ENCODE measurements at places on chromosomes 3 and 15.

- no peak for DNase-seq
Observed at GRCh38 chr3:31793821-31794220, 187.2 kb downstream of the OSBPL10 start.

DNA sequence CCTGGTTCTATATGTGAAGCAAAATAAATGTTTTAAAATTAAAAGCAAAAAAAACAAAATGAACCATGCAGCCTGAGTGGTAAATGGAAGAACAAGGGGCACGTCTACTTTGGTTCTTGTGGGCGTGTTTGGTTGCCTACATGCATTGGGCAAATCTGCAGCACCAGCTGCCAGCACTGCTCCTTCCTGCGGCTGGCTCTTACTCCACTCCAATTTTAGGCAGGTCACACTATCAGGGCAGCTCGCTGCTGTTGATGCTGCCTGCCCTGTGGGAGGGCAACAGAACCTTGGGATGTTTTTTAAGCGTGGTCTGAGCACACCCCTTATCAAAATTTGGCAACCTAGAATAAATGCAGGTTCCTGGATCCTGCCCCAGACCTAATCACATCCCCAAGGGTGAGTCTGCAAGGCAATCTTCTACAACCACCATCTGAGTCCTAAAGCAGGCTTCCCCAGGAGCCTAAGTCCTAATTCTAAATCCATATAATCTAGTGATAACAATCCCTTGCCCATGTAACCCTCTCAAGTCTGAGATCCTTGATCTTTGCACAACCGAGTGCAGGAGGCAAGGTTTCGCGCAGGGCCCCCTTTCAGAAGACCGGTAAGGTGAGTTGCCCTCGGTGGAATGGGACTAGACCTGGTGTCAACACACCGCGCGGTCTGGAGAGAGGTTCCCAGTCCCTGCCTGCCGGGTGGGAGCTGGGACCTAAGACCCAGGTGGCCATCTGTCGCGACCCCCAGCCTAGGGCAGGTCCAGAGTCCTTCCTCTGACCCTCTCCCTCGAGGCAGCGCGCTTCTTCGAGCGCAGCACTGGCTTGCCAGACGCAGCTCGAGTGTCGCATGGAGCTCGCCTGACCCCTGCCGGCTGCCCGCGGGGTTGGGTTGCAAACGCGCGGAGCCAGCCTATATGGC is 15.9 kb downstream of the IVD start:
- DNase-seq, result no peak

DNA sequence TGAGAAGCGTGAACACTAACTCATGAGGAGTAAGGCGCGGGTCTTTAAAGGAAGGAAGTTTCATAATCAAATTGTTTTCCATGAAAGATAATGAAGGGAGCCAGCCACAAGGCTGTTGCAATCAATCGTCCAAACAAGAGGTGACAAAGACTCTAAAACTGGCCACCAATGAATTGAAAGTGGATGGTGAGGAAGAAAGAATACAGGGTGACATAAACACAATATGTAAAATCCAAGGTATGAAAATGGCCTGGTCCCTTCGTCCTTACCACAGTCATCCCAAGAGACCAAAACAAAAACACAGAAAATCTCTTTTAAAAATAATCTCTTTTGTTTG is 12.0 kb downstream of the CD86 start:
- no peak for DNase-seq

DNA sequence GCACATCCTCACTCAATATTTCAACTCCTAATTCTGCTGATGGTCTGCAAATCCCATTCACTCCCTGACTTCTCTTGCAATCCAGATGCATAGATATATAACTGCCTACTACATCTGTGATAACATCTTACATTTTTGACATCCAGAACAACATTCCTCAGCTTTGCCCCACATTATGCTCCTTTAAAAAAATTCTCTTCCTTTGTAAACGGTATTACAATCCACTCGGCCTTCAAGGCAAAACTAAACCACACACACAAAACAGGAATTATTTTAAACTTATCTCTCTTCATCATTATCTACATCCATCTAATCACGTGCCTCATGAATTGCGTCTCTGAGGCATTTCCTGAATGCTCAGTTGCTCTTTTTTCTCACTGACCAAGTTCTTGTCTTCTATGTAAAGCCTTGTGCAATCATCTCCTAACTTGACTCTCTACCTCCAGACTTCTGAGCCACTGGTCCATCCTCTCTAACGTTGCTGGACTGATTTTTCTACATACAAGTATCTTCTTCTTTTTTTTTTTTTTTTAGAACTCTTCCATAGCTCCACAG is 117.0 kb downstream of the SATB1 start:
- no peak for DNase-seq

GRCh38 chr3:138222131-138222941 is 35.2 kb downstream of the ARMC8 start:
- no peak for DNase-seq

DNA sequence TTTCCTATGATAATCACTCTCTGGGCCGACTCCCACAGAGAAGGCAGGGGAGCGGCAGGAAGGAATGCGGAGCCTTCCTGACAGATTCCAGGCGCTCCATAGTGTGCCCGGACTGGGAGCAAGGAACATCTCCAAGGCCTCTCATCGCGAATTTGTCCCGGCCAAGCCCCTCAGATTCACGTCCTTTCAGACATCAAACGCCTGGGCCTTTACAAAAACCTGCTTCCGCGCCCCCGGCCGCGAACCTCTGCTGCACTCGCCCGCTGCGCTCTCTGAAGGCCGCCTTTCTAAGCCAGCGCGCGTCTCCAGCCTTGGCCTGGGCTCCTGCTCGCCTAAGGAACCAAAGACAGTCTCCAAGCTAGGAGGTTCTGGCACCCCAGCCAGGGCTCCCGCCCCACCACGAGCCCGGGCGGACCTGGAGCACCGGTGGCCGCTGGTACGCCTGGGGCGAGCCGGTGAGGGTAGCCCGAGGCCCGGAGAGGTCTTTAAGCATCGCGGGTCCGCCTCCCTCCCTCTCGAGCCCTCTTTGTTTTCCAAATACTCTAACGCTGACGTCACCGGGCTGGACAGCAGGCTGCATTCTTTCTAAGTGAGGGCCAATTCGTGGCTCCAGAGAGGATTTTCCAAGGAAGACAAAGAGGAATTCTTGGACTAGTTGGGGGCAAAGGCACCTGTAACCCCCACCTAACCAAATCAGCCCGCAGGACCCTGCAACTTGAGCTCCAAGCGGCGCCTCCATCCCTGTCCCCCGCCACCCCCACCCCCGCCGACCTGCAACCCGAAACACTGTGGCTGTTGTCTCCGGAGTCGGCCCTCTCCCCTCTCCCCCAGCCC is 759 bp downstream of the AMOTL2 start:
- peak; percentile 86 for DNase-seq

- no peak for DNase-seq
Observed at GRCh38 chr3:25527801-25528200, 99.7 kb downstream of the RARB start.

DNA sequence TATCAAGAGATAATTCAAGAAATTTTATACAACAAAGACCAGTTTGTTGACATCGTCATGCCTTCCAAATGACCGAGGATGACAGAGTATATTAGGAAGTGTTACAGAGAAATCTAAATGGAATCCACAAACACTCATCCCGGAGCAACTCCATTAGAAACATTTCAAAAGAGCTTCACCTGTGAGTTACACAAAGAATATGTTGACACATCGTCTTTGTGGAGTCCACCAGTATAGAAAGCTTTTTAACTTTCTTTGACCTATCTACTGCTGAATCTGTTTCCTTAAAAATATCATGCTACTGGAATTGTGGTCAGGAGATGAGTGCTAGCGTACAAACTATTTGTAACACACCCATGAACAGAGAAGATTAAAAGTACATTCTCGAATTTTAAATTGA is 130.4 kb downstream of the SUCLG2 start:
- no peak for DNase-seq

DNA sequence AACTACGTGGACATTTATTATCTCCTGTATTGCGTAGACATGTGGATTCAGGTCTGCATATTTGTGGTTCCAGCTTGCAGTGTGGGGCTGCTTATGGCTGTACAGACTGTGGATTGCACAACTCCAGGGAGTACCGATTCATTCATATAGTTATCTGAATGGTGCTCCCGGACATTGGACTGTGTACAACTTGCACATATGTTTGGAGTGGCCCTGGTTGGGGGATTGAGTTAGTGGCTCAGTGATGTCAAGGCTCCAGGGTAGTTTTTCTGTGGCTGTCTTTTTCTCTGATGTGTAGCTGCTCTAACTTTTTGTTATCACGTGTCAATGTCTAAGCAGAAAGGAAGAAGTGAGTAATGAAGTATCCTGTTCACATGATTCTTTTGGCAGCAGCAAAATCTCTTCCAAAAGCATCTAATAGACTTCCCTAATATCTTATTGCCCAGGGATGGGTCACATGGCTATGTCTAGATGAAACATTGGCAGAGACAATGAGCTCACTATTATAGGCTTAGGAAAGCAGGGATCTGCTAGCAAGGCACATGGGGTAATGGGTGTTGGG is 15.8 kb downstream of the ST3GAL6 start:
- no peak for DNase-seq

DNA sequence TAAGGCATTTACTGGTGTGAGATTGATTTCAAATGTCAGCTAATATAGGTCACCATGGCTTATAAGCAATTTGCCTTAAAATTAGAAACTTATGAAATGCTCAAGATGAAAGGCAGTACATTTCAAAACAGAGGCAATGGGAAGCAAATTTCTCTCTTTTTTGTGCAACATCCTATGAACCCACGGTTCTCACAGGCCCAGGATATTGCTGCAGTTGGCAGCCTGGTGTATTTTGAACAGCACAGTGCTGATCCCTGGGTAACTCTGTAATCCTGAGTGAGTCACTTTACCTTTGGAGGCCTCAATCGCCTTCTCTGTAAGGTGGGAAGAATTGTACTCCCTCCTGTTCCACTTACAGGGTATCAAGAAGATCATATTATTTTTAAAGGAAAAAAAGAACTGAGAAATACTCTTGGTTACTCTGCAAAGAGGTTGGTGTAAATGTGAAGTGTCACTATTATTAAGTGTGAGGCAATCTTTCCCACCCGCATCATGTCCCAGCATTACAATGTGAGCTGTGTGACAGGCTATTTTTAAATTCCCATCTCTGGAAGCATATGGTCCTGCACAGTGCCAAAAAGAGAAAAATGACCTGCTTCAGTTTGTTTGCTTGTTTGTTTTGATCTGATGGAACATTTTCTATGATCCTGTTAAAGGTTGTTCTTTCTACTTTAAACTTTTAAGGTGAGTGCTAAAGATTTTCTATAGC is 190.1 kb upstream of the LPP start:
- DNase-seq, result no peak

- peak; percentile 39 for DNase-seq
Observed at GRCh38 chr15:69299943-69300588, 1.4 kb downstream of the PAQR5 start.

DNA sequence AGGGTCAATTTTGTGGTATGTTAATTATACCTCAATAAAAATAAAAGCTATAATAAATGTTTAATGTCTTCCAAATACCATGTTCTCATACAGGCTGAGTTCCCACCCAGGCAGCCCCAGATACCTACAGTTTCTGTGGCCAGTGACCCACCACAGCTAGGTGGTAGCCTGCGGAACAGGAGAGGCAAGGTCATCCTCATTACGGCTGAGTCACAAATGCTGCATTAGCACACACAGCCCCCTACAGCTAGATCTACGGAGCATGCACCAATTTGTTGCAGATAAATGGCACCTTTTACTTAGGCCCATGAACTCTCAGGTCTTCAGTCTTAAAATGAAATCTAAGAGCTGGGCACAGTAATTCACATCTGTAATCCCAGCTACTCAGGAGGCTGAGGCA is 5.1 kb downstream of the SPATA12 start:
- no peak for DNase-seq

- DNase-seq, result peak; percentile 53
Observed at GRCh38 chr15:76200641-76201105, 110.6 kb downstream of the ETFA start.

DNA sequence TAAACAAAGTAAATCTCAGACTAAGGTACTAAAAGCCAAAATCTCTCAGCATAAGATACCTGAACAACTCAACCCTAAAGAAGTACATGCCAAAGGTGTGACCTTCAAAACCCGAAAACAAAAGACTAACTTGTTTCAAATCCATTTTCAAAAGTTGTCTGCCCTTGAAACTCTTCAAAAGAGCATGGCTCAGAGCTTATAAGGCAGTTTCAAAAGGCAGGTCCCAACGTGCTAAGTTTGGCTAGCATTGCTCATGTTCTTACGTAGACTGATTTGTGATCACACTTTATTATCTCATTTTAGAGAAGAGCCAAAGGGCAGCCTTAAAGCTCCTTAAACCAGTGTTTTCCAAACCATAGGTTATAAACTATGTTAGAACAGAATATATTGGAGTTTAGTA is 112.2 kb downstream of the FEZF2 start:
- no peak for DNase-seq

DNA sequence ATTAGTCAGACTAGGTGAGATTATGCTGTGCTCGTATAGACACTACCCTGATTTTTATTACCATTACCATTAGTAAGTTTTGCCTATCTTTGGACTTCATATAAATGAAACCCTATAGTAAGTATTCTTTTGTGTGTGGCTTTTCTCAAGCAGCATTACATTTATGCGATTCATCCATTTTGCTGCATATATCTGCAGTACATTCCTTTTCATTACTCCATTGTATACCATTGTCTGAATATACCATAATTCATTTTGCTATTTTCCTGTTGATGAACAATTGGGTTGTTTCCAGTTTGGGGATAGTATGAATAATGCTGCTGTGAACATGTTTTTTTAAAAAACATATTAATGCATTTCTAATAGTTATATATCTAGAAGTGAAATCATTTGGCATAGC is 45.3 kb downstream of the TMEM212 start:
- no peak for DNase-seq

DNA sequence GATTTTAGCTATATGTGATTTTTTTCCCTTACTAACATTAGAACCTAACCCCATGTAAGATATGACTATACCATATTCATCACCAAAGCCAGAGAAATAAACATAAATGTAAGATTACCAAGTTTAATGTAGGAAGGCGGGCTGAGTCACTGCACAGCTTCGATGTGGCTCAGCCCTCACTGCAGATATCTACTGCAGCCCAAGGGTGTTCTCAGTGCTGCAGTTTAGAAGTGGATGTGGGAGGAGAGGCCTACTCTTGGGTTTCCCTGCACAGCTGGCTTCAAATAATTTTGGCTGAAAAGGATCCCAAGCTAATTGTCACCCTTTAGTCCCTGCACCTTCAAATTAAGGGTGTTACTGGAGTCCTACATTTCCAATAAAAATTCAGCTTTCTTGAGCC is 9.3 kb downstream of the ARPP19 start:
- no peak for DNase-seq

- no peak for DNase-seq
Observed at GRCh38 chr15:59691194-59691805, 2.2 kb upstream of the BNIP2 start.
